ENCODE measurements at places on chromosomes 2 and 18.

GRCh38 chr2:226890286-226890685 lies 54.4 kb downstream of the RHBDD1 start:
- no peak for DNase-seq

DNA sequence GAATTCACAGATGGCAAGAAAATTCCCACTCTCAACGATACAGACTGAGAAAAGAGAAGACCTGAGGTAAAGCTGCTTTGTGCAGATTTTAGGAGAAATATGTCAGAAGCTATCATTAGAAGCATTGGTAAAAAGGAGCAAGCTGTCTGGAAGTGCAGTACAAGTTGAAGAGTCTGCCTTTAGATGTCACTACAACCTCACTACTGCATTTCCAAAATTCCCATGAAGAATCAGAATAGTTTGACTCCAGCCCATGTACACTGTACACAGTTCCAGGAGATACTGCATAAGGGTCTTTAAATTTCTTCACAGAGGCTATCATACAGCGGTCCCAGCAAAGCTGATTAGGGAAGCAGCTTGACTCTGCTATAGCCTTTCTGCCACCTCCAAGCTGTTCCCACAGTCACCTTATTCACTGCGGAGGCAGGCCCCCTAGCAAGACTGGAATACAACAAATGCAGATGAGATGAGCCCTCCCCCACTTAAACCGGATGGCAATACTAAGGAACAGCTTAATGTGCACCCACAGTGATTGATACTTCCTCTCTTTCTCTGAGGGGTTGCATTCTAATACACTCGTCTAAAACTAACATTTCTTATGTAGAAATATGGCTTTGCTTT lies 527.4 kb downstream of the TMEM182 start:
- DNase-seq, result no peak

GRCh38 chr2:10438688-10439087 lies 9.4 kb downstream of the ODC1 start:
- no peak for DNase-seq

- no peak for DNase-seq
Observed at GRCh38 chr2:1521191-1521877, 108.1 kb downstream of the TPO start.

DNA sequence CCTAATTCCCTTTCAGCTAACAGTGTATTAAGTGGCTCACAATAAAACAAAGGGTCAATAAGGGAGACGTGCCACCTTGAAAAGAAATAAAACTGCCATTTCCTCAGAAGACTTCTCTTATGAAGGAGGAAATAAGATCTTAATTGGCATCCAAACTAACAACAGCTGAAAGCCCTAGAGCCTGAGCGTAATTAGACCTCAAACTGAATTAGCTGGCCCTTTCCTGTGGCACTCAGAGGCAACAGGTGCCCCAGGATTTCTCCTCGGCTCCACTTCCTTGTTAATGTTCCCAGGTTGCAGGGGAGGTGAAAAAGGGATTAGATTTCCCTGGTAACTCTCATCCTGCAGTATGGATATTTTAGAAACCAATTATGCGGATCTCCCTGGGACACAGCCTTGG lies 804.3 kb downstream of the DCDC2C start:
- DNase-seq, result no peak
